ENCODE measurements at places on chromosomes 3 and 15.
A peak's percentile ranks its signal among the peaks of the same experiment; 100 is the strongest.

DNA sequence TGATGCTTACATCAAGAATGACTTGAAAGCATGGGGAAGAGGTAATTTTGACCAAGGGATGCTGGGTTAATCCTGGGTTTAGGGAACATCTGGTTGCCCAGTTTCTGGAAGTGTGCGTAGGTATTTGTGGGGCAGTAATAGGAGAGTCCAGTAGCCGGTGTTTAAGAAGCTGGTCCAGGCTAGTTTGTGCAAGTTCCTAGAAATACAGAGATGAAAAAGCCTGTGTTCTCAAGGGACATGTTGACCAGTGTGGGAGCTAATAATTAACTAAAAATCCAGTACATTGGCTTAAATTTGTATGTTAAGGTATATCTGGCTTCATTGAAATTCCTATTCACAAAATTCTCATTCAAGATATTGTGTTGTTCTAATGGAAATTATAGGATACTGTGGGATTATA is 51.2 kb downstream of the UBE2E2 start:
- no peak for DNase-seq

GRCh38 chr15:92914768-92915221 is 14.7 kb downstream of the CHD2 start:
- DNase-seq, result no peak

DNA sequence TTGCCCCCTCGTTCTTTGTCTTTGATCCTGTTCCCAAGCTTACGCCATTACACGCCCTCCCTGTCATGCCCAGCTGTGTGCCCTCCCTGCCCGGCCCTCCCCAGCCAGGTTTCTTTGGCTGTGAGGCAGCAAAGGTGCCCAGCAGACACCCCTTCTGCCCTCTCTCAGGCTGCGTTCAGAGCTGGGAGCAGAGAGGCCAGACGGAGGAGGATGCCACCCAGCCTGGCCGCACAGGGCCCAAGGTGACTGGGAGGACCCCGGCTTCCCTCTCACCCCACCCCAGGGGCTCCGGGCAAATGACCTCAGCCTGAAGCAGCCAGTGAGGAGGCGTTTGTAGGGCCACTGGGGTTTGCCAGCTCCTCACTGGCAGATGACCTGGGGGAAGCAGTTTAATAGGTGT is 30.8 kb upstream of the LACTB start:
- no peak for DNase-seq

- no peak for DNase-seq
Observed at GRCh38 chr3:138092023-138092422, 23.4 kb downstream of the DZIP1L start.

DNA sequence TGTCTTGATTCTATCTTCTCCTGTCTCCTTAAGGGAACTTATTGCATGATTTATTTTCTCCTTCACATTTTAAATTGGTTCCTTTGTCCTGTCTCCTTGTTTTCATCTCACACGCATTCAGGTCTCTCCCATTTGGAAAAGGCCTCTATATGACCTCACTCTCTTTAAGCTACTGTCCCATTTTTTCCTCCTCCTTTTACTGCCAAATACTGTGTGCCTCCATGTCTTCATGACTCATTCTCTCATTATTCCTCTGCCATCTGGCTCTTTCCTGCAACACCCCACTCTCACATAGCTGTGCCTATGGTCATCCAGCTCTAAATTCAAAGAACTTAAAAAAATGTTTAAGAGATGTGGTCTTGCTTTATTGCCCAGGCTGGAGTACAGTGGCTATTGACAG is 48.0 kb downstream of the TYRO3 start:
- DNase-seq, result no peak

- DNase-seq, result no peak
Observed at GRCh38 chr3:13547591-13548371, 1.1 kb upstream of the FBLN2 start.

DNA sequence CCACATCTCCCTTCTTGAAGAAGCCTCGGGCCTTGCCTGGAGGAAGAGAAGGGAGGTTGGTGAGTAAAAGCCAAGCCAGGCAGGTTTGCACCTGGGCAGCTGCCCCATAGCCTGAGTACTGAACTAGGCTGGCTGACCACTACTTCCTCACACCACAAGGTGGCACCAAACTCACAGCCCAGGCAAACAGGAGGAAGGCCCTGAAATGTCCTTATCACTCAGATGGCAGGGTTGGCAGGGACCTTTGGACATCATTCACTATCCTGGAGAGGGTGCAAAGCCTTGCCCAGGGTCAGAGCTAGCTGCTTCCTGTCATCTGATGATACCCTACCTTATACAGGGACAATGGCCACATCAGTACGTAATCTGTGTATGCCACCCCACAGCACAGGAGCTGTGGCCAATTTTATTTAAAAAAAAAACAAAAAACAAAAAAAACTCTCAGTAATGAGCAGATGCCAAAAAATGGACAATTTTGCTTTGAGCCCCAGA is 2.2 kb upstream of the GRAMD2A start:
- peak; percentile 62 for DNase-seq

DNA sequence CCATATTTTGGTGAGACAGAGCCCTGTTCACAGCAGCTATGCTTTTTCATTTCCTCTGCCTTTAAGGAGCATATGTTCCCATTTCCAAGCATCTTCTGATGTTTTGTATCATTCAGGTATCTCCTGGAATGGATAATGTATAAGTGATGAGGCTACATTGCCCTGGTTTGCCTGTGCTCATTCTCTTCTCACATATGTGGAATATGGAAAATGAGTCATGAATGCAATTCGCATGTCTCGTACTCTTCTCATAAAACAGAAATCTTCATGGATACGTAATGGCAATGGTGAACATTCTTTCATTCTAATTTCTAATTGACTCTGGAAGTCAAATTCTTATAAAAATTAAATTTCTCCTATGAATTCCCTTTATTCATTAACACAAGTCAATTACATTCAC is 143.1 kb downstream of the CDIN1 start:
- DNase-seq, result no peak

DNA sequence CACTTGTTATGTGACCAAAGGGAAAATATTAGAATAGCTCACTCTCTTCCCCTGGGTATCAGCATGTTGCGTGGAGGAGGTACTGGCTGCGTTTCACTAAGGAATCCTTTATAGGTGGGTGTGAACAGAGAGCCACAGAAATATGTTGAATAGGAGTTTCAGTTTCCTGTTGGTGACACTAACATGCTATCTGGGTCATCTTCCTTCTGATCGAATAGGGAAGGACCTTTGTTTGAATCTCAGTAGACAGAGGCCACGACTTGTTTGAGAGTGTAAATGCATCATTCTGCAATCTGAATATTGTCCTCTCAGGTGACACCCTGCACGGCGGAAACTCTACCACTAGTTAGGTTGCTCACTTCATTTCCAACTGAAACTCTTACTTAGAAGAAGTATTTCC is 157.9 kb upstream of the SLC2A2 start:
- no peak for DNase-seq

- DNase-seq, result no peak
Observed at GRCh38 chr3:115689928-115690327, 66.6 kb downstream of the GAP43 start.

GRCh38 chr3:111040959-111041358 is 30.7 kb upstream of the NECTIN3 start:
- DNase-seq, result no peak

- DNase-seq, result no peak
Observed at GRCh38 chr3:56368846-56369245, 99.4 kb downstream of the ERC2 start.

All from T-helper 9 cell (primary cell).